Activated naive CD4-positive, alpha-beta T cell treated with anti-CD3 and anti-CD28 coated beads, Interleukin-2, amount 10 ng/mL, durations not matched to agents 7 days and 5 days (primary cell): ENCODE measurements at places on chromosomes 2 and 18.

DNA sequence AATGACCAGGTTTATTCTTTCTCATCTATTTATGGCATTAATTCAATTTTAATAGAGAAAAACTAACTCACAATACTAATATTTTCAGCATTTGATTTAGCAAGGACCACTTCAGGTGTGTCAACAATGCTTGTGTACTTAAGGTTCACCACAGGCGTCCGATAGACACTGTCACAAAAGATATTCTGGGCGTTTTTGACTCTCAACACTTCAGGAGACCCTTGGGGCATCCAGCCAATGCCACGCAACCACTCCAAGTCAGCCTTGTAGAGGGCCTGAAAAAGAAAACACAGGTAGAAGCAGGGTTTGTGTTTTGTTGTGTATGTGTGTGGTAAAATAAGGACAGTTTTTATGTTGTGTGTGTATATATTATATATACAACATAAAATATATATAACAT is 158.2 kb downstream of the NEB start:
- DNase-seq: no peak

DNA sequence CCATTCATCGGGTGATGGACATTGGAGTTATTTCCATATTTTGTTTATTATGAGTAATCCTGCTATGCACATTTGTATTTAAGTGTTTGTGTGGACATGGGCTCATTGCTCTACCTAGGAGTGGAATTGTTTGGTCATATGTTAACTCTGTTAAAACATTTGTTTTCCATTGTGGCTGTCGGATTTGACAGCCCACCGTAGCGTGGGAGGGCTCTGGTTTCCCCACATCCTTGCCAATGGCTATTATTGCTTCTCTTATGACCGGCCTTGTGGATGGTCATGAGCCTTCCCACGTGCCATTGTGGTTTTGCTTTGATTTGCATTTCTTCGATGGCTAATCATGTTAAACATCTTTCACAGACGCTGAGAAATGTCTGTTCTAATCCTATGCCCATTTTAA is 92.0 kb downstream of the ZNF236 start:
- DNase-seq: no peak

- no peak for DNase-seq
Observed at GRCh38 chr2:176071330-176072291, 12.2 kb downstream of the EVX2 start.

- DNase-seq: no peak
Observed at GRCh38 chr2:40450796-40451430, 977 bp downstream of the SLC8A1 start.

DNA sequence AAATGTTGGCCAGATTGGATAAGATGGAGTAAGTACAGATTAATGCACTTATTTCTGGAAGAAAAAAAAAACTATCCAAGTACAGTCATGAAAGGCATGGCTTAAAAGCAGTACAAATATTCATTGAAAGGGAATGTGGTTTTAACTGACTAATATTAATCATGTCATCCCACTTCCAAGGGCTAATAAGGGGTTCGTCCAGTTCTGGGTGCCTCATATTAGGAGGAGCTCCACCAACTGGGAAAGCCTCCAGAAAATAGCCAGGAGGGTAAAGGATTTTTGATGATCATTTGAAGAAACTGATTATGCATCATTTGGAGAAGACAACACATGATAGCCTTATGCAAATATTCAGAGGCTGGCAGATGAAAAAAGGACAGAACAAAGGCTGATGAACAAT is 115.2 kb upstream of the ARL5A start:
- DNase-seq: no peak

DNA sequence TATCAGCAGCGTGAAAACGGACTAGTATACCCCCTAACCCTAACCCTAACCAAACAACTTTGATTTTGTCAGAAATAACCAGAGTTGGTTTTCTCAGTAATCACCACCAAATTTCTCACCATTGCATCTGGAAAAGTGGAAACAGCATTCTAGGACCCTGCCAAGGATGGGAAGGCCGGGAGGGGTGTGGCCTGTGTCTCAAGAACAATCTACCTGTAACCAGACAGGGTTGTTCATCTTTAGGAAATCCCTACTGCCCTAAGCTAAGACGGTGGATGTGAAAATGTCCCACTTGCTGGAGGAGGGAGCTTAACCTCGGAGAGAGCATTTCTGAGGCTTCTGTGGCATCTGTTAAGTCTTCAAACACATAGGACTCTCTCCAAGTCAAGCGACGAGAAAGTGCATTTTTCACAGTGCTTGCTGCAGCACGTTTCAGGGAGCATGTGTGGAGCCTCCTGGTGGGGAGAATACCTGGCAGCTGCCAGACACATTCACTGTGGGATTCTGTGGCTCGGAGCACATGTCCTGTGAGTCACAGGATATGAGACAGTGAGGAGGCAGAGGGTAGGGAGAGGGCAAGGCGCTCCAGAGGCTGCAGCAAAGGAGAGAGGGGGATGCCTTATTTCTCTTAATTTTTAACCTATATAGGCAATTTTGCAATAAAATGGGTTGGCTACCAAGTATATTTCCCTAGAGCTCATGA is 207.5 kb downstream of the SPP2 start:
- peak; percentile 38 for DNase-seq

GRCh38 chr2:70089220-70089982 is 2.1 kb downstream of the PCBP1 start:
- DNase-seq: peak; percentile 63

DNA sequence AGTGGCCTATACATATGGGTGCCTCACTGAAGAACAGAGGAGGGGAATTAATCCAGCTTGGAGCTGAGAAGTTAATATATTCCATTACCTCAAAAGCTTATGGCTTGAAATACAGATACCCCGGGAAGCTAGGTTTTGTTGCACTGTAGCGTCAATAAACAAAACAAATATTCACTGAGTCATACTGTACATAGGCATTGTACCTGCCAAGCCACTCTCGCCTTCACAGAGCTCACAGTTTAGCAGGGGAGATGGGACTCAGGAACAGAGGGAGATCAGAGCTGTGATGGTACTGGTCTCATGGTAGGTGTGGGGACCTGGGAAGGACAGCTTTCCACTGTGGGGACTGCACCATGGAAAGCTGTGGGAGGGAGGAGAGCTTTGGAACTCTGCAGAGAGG is 111.2 kb upstream of the ST6GAL2 start:
- DNase-seq: no peak
